Mammary epithelial cell (primary cell): ENCODE measurements at places on chromosomes 2 and 18. TPM values are rescaled to one million over a fixed set of nuclear protein-coding genes. Genes with fewer than 3 reads are reported as not detected.

DNA sequence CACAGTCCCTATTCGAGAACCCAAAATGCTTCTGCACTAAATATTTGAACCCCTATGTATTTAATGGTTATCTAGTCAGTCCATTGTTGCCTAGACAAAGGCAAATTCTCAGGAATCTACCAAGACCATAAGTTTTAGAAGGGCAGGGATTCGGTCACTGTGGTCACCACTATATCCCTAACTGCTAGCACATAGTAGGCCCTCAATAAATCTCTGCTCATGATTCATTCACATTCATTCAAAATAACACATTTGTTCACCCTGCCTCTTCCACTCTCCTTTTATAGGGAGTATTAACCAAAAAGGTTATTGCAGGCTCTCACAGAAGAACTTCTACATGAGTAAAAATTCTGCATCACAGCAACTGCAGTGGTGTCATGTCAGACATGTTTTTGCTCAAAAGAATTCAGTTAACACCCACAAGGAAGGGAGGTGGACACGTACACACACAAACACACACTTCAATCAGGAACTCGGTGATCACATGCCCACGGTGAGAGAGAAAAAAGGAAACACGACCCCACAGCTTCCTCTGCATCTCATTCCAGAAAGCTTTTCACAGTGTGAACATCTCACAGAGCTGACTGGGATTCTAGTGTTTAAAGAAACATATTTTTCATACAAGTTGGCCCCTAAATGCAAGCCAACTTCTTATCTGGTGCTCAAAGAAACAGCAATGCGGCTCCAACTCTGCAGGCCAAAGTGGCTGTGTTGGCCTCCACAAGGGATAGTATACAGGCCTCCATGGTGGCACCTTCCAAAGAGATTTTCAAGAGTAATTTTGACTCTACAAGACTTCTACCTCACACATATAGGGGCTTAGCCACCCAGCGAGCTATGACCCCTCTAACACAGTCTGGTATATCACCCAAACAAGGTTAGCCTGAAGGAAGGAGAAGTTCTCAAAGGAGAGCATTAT, 98.0 kb downstream of the ANKRD44 start:
- no peak for DNase-seq

- no peak for DNase-seq
These were observed 107.9 kb upstream of the GPC1 start for GRCh38 chr2:240327566-240327965.

GRCh38 chr18:58359218-58359617, 269.7 kb downstream of the ALPK2 start:
- DNase-seq: peak; percentile 79

DNA sequence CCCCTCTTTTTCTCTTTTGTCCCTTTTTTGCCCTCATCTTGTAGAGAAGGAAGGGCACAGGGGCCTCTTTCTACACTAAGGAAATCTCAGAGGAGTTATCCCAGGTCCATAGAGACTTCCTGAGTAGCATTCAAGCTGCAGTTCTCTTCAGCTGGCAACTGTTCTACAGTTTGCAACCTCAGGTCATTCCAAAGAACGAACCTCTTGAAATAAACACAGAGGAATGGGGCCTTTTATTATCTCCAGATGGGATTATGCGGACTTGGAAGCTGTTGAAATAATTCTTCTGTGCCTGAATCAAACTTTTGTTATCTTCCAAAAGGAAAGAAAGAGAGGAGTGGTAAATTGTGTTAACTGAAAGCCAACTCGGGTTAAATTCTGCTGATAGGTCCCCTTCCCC, 31.0 kb upstream of the NFE2L2 start:
- no peak for DNase-seq

Gene CCDC102B
- 0.10 TPM for polyA plus RNA-seq

Gene RTP5
- not detected for polyA plus RNA-seq

Gene NT5DC4
- 0.07 TPM for polyA plus RNA-seq
